Neural crest cell (in vitro differentiated cells): ENCODE measurements at places on chromosomes 1 and 21. TPM values are rescaled to one million over a fixed set of nuclear protein-coding genes. Genes with fewer than 3 reads are reported as not detected.

DNA sequence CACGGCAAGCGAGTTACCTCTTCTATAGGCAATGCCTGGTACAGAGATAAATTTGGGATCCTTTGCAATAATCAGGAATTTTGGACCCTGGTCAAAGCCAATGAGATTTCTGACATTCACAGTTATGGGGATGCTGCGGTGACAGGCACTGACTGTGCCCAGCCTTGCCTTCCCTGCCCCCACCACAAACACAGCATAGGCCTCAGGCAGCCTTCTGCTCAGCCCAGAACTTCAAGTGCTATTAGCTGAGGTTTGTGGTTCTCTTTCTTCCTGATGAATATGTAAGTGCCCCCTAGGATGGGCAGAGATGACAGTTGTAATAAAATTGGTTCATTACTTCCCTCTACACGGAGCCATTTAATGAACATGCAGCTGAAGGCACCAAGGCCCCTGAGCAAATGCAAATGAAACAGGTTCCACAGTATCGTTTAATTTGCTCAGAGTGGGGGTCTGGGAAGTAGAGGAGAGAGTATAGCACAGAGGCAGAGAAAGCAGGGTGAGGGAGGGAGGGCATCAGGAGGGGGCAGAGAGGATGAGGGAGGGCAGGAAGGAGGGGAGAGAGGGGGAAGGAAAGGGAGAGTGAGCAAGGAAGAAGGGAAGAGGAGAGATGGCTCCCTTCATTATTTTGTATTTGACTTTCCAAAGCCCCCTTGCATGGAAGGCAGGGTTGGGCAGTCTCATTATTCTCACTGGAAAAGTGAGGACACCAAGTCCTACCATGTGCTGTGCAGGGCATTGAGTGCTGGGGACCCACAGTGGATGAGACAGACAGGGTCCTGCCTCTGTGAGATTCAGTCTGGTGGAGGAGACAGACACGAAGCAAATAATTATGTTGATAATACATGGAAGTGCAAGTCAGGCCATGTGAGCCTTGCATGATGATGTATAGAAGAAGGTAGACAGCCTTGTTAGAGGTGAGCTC is 513.0 kb downstream of the PTPRU start:
- peaks cover 28% of the 10 kb centered on the region for H3K27me3 ChIP-seq
- no peaks in the 10 kb centered on the region for H3K4me1 ChIP-seq
- H3K4me3 ChIP-seq, result no peak overlapping the region
- no peaks in the 10 kb centered on the region for H3K36me3 ChIP-seq
- DNase-seq, result no peak

GRCh38 chr1:192814805-192815204 is 6.0 kb downstream of the RGS2 start:
- H3K36me3 ChIP-seq, result peaks cover 2% of the 10 kb centered on the region
- no peak overlapping the region for H3K4me3 ChIP-seq
- DNase-seq, result no peak
- no peaks in the 10 kb centered on the region for H3K27me3 ChIP-seq
- H3K4me1 ChIP-seq, result peaks cover 5% of the 10 kb centered on the region

DNA sequence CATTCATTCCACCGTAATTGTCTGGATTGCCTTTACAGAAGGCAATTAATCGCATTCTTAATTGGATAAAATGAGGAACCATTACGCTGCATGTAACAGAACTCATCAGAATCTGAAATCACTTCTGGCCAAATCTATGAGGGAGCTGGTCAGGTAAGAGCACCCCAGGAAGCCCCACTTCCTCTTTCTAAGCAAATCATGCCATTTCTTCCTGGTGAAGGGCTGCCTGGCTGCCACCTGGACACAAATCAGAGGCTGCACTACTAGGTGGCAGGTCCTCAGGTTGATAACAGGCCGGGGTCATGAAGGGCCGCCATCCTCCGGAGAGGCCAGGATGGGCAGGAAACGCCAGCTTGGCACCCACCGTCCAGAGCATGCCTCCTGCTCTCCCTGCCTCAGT is 73.7 kb downstream of the CAPZB start:
- peaks cover 33% of the 10 kb centered on the region for H3K4me1 ChIP-seq
- no peak overlapping the region for H3K27ac ChIP-seq
- H3K4me3 ChIP-seq, result no peak overlapping the region
- H3K36me3 ChIP-seq, result peaks cover 3% of the 10 kb centered on the region

GRCh38 chr21:43731891-43732711 is 13.2 kb downstream of the PDXK start:
- no peaks in the 10 kb centered on the region for H3K36me3 ChIP-seq
- peak overlapping the region; percentile 2 for H3K4me3 ChIP-seq
- peaks cover 28% of the 10 kb centered on the region for H3K4me1 ChIP-seq
- no peaks in the 10 kb centered on the region for H3K27me3 ChIP-seq
- DNase-seq, result no peak
- H3K27ac ChIP-seq, result peak overlapping the region; percentile 43

- peaks cover 46% of the 10 kb centered on the region for H3K27me3 ChIP-seq
- peaks cover 18% of the 10 kb centered on the region for H3K4me1 ChIP-seq
- DNase-seq, result peak; percentile 77
- no peaks in the 10 kb centered on the region for H3K36me3 ChIP-seq
- peak within 1 kb of the TSS; percentile 96 for H3K4me3 ChIP-seq
Measured at GRCh38 chr1:107965110-107965991, at the start of gene VAV3. TSS of gene VAV3 (minus strand) at chr1:107965180. CDS start at chr1:107964869, 311 bp downstream.

DNA sequence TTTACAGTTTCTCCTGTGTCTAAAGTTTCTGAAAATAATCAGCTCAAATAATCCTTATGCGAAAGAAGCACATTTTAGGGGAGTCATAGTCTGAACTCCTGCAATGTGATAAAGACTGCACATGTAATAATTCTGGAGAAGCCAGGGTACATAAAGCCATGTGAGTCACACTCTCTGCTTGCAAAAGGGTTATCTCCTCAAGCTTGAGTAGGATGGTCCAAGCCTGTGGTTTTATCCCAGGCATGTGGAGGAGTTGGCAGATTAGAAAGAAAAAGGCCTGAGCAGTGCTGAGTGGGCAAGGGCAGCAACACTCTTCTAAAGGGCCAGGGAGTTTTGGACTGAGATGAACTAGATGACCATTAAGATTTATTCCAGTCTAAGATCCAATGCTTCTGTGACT is 220.4 kb downstream of the RHOU start:
- no peak for DNase-seq
- H3K27me3 ChIP-seq, result no peaks in the 10 kb centered on the region
- no peaks in the 10 kb centered on the region for H3K4me1 ChIP-seq
- H3K36me3 ChIP-seq, result no peaks in the 10 kb centered on the region

GRCh38 chr1:159968901-159969300 is 14.9 kb upstream of the SLAMF9 start:
- peaks cover 20% of the 10 kb centered on the region for H3K27me3 ChIP-seq
- no peak for DNase-seq
- no peaks in the 10 kb centered on the region for H3K36me3 ChIP-seq
- no peak overlapping the region for H3K27ac ChIP-seq

DNA sequence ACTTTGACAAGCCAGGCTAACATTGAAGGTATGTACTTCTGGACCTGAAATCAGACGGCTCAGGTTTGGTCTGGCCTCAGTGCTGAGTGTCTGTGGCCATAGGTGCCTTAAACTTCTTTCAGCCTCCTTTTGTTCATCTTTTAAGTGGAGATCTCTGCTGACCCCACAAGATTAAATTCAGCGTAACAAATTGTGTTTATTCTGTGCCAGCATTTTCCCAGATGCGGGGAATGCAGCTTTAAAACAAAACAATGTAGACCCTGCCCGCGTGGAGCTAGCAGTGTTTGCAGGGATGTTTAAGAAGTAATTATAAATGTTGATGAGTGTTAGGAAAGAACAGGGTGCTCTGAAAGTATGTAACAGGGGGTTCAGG is 923 bp downstream of the CAP1 start:
- no peaks in the 10 kb centered on the region for H3K36me3 ChIP-seq
- H3K27me3 ChIP-seq, result no peaks in the 10 kb centered on the region
- peaks cover 52% of the 10 kb centered on the region for H3K4me1 ChIP-seq
- DNase-seq, result no peak
- H3K4me3 ChIP-seq, result peak overlapping the region; percentile 97

DNA sequence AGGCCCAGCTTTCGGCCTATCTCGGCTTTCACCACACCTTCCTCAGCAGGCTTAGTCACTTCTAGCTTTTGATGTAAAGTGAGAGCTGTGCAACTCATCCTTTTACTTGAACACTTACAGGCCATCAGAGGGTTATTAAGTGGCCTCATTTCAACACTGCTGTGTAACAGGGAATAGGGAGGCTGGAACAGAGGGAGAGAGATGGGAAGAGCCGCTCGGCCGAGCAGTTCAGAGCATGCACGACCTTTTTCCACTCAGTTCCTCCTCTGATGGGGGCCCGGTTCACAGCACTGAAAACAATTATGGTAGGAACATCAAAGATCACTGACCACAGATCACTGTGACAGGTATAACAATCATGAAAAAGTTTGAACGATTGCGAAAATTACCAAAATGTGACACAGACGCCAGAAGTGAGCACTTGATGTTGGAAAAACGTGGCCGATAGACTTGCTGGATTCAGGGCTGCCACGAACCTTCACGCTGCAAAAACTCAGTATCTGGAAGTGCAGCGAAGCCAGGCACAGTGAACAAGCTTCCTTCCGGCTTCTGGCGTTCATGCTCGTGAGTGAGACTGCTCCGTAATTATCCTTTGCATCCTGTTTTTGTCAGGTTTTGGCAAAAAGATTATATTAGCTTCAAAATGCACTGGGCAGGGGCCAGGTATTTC is 28.6 kb downstream of the AGPAT3 start:
- no peak for DNase-seq
- no peak overlapping the region for H3K27ac ChIP-seq
- H3K36me3 ChIP-seq, result peaks cover 24% of the 10 kb centered on the region
- H3K4me3 ChIP-seq, result no peak overlapping the region
- no peaks in the 10 kb centered on the region for H3K27me3 ChIP-seq
- peaks cover 10% of the 10 kb centered on the region for H3K4me1 ChIP-seq

DNA sequence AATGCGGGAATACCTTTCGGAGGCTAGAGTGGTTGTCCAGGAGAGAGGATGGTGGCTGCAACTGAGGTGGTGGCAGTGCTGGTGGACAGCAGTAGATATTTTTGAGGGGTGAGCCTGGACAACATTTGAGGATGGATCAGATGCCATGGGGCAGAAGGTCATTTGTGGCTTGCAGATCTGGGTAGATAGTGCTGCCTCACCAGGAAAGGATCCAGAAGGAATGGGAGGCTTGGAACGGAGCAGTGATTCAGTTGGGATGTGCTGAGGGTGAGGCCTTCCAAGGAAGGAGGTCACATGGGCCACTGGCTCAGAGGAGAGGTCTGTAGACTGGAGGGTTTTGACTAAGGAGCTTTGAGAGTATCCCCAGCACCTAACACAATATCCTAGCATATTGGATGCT is 110.8 kb upstream of the KAZN start:
- H3K4me3 ChIP-seq, result no peak overlapping the region
- H3K27ac ChIP-seq, result no peak overlapping the region
- no peaks in the 10 kb centered on the region for H3K36me3 ChIP-seq
- H3K27me3 ChIP-seq, result no peaks in the 10 kb centered on the region
- peaks cover 17% of the 10 kb centered on the region for H3K4me1 ChIP-seq
- DNase-seq, result no peak

GRCh38 chr1:6461051-6461530 is 4.9 kb downstream of the TNFRSF25 start:
- no peak overlapping the region for H3K4me3 ChIP-seq
- no peak for DNase-seq
- H3K27ac ChIP-seq, result no peak overlapping the region
- H3K27me3 ChIP-seq, result no peaks in the 10 kb centered on the region
- H3K36me3 ChIP-seq, result peaks cover 5% of the 10 kb centered on the region

DNA sequence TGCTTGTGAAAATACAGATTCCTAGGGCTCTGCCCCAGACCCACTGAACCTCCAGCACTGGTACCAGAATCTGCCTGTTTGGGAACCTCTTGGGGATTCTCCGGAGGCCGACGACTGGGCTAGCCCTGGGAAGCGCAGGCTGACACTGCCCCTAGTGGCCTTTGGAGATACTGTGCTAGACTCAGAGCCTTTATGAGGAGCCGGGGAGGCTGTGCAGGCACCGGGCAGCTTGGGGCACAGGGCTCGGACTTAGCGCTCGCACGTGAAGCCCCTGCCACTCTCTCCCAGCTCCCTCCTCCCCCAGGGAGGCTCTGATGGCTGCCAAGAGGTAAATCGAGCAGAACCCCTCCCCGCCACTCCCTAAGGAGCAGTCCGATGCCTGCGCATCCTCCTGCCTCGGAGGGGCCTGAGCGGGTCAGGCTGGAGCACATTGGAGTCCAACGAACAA is 144.6 kb upstream of the TNR start:
- no peak overlapping the region for H3K27ac ChIP-seq
- H3K27me3 ChIP-seq, result peaks cover 5% of the 10 kb centered on the region
- peak overlapping the region; percentile 20 for H3K4me3 ChIP-seq
- peak; percentile 67 for DNase-seq
- H3K36me3 ChIP-seq, result no peaks in the 10 kb centered on the region
- H3K4me1 ChIP-seq, result peaks cover 50% of the 10 kb centered on the region

Gene SARS1
- total RNA-seq, result 156 and 158 TPM in 2 replicates

Gene NOS1AP
- 7.0 and 7.1 TPM in 2 replicates for total RNA-seq

Gene IFI44L
- 0.05 TPM in 1 of 2 replicates, not detected in the other for total RNA-seq

Gene RIT1
- total RNA-seq, result 34.5 and 35.3 TPM in 2 replicates

Gene RHOU
- total RNA-seq, result 20.1 and 20.5 TPM in 2 replicates

Gene ACTA1
- total RNA-seq, result 0.23 and 0.48 TPM in 2 replicates

Gene LTN1
- 21.2 and 24.5 TPM in 2 replicates for total RNA-seq
